ENCODE measurements at places on chromosomes 3 and 15.

DNA sequence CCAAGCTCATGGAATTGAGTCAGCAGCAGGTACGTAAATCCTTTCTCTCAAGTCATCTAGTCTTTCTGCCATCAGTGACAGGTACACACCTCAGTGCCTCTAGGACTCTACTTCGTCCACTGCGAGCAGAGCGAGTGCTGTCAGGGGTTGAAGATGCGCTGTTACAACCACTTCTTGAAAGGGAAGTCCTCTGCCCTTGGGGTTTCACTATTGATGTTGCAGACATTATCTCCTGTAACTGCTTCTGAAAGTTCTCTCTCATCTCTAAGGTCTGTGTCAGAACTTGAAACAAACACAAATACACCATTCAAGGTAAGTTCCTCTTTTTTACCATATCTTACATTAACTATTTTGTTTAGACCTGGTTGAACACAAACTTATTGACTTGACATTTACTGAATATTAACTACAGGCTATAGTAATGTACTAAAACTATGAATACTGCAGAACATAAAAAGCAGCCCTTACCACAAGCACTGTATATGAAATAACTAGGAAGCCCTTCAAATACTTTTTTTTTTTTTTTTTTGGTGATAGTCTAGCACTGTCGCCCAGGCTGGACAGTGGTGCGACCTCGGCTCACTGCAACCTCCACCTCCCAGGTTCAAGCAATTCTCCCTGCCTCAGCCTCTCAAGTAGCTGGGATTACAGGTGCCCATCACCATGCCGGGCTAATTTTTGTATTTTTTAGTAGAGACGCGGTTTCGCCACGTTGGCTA lies 41.5 kb downstream of the TOPBP1 start:
- DNase-seq = no peak

GRCh38 chr15:100335335-100335999 lies 6.3 kb downstream of the ADAMTS17 start:
- no peak for DNase-seq

DNA sequence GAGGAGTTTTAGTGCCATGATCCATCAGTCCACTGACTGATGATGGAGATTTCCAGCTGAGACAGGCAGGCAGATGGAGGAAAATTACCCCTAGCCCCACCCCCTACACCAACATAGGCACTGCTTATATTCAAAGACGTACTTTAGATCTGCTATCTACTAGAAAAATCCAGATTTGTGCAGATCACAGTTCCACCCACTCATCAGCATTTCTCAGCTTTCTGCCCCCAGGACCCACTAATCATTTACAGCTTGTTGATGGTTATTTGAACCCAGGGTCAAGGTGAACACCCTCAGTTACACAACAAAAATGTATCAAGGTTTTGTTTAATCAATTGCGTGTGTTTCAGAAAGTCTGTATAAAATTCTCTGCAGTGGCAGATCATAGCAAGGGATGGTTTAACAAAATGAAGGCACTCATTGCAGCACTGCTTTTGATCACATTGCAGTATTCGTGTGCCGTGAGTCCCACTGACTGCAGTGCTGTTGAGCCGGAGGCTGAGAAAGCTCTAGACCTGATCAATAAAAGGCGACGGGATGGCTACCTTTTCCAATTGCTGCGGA lies at the start of gene HRG:
HRG (plus strand) TSS at position 390 of the 564 bp plus-strand sequence; CDS start at position 408, 18 bp downstream.
- no peak for DNase-seq

GRCh38 chr3:123151251-123151705 lies 50.5 kb upstream of the SEC22A start:
- no peak for DNase-seq

DNA sequence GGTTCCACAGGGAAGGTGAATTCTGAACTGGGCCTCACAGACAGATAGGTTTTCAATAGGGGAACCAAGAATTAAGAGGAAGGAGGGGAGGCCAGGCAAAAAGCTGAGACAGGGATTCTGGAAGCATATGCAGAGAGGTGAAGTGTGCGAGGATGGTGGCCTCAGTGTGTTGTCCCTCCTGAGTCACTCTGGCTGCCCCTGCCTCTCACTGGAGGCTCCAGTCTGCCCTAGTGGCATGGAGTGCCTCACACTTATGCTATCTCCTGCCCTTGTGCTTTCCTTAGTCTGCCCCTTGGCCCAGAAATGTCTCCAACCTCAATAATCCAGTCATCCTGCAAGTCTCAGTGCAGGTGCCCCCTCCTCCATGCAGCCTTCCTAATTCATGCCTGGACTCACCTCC lies 32.2 kb upstream of the RBP1 start:
- DNase-seq = no peak

DNA sequence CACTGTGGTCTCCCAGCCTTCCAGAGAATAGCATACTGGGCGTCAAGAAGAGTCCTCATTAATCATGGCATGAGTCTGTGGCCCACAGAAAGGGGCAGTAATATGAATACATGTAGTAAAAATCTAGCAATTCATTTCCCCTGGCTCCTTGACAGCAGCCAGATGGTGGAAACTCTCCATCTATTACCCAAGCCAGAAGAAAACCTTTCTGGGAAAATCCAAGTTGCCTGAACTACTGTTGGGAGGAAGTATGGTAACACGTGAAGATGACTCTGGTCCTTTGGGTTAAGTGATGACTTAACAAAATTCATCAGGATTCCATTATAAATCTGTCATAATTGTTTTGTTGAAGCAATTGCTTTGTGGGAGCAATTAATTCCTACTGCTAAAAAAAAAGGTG lies 530.5 kb downstream of the FHIT start:
- DNase-seq = no peak

GRCh38 chr3:181725131-181725731 lies 13.5 kb downstream of the SOX2 start:
- DNase-seq = no peak

GRCh38 chr15:64247535-64247905 lies 84.7 kb upstream of the PPIB start:
- DNase-seq = no peak
